ENCODE measurements at places on chromosomes 1 and 21.

GRCh38 chr1:178543290-178543607 is 30.3 kb downstream of the TEX35 start:
- H3K27ac ChIP-seq: no peak overlapping the region
- H3K27me3 ChIP-seq: peaks cover 6% of the 10 kb centered on the region
- H3K4me1 ChIP-seq: no peaks in the 10 kb centered on the region
- no peak for DNase-seq
- H3K36me3 ChIP-seq: no peaks in the 10 kb centered on the region

GRCh38 chr1:208044589-208045462 is 133.9 kb upstream of the CD34 start:
- no peak for DNase-seq
- H3K27me3 ChIP-seq: peaks cover 21% of the 10 kb centered on the region
- H3K4me1 ChIP-seq: peaks cover 5% of the 10 kb centered on the region
- no peak overlapping the region for H3K27ac ChIP-seq

- H3K27ac ChIP-seq: no peak overlapping the region
- peaks cover 22% of the 10 kb centered on the region for H3K27me3 ChIP-seq
- DNase-seq: no peak
- no peaks in the 10 kb centered on the region for H3K4me1 ChIP-seq
- H3K4me3 ChIP-seq: no peak overlapping the region
- no peaks in the 10 kb centered on the region for H3K36me3 ChIP-seq
These were observed 148.9 kb upstream of the CTTNBP2NL start for GRCh38 chr1:112247036-112247597.

- peaks cover 5% of the 10 kb centered on the region for H3K27me3 ChIP-seq
- H3K36me3 ChIP-seq: no peaks in the 10 kb centered on the region
- no peaks in the 10 kb centered on the region for H3K4me1 ChIP-seq
- H3K27ac ChIP-seq: no peak overlapping the region
These were observed 20.6 kb upstream of the USP24 start for GRCh38 chr1:55235722-55236121.

GRCh38 chr1:16117369-16117768 is 38.5 kb downstream of the EPHA2 start:
- peaks cover 17% of the 10 kb centered on the region for H3K4me1 ChIP-seq
- H3K27me3 ChIP-seq: peaks cover 29% of the 10 kb centered on the region
- H3K27ac ChIP-seq: no peak overlapping the region
- DNase-seq: no peak
- H3K36me3 ChIP-seq: no peaks in the 10 kb centered on the region

DNA sequence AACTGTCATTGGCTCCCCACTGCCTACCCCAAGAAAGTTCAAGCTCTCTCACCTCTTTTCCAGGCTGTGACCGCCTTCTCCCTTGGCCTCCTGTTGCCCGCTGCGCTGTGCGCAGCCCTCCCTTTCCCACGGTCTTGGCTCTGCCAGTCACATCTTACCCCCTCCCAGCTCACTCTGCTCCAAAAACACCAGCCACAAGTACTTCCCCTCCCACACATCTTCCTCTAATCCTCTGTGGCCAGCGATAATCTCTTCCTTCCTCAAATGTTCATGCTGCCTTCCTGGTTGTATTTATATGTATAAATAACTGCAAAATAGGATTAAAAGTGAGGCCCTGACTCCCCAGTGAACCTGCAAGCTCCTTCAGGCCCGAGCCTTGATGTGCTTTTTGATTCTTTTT is 81.8 kb downstream of the AJAP1 start:
- no peak for DNase-seq
- no peaks in the 10 kb centered on the region for H3K36me3 ChIP-seq
- H3K4me3 ChIP-seq: no peak overlapping the region
- H3K27me3 ChIP-seq: peaks cover 43% of the 10 kb centered on the region
- no peak overlapping the region for H3K27ac ChIP-seq
- no peaks in the 10 kb centered on the region for H3K4me1 ChIP-seq

DNA sequence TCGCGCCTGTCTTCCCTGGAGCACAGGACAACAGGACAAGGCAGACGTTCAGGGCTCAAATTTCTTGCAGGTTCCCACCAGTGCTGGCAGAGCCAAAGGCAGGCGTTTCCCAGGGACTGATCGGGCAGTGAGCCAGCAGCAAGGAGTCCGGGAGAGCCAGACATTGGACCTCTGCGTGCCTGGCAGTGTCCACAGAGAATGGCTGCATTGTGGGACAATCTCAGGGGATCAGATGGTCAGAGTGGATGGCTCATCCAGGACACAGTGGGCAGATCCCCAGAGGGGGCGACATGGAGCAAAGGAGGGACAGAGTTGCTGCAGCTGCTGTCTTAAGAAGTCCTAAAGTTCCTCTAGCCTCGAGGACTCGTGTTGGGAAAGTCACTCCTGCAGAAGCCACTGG is 4.6 kb downstream of the TMEM63A start:
- peaks cover 9% of the 10 kb centered on the region for H3K36me3 ChIP-seq
- H3K4me1 ChIP-seq: peaks cover 87% of the 10 kb centered on the region

- H3K27me3 ChIP-seq: peaks cover 40% of the 10 kb centered on the region
- H3K27ac ChIP-seq: peak overlapping the region; percentile 37
- H3K36me3 ChIP-seq: no peaks in the 10 kb centered on the region
- DNase-seq: no peak
- peak overlapping the region; percentile 29 for H3K4me3 ChIP-seq
These were observed 33.6 kb downstream of the COL18A1 start for GRCh38 chr21:45438391-45439145.

GRCh38 chr21:33021150-33021549 is 4.6 kb upstream of the OLIG2 start:
- no peaks in the 10 kb centered on the region for H3K36me3 ChIP-seq
- no peak overlapping the region for H3K27ac ChIP-seq
- peaks cover 56% of the 10 kb centered on the region for H3K4me1 ChIP-seq
- peaks cover 25% of the 10 kb centered on the region for H3K27me3 ChIP-seq
- H3K4me3 ChIP-seq: no peak overlapping the region

DNA sequence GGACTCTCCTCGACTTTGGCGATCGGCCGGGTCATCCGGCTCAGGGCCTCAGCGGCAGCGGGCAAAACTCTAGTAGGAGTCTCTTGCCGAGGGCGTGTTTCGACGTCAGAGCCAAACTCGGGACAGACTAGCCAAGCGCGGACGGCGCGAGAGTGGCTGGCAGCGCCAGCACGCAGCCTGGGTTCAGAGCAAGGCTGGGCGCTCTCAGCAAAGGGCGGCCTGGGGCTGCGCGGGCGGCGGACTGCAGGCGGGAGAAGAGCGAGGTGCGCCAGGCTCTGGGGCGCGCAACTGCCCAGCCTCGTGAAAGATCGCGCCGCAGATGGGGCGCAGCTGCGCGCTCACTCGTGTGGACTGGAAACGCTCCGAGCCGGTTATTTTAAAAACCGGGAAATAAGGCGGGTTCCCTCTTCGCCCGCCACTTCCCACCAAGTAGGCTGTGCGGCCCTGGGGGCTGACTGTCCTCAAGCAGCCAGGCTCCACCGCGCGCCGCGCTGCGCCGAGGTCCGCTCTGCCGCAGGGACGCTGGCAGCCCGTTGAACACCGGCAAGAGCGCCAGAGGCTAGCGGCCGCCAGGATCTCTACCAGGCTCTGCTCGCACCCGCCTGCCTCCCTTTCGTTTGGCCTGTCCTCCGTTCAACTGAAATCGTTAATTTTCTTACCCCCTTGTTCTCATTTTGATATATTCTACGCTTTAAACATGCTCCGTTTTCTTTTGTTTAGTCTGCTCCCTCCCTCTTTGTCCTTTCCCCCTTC is 2.4 kb downstream of the ALX3 start:
- no peak overlapping the region for H3K27ac ChIP-seq
- peaks cover 30% of the 10 kb centered on the region for H3K4me1 ChIP-seq
- H3K4me3 ChIP-seq: no peak overlapping the region
- DNase-seq: no peak
- peaks cover 11% of the 10 kb centered on the region for H3K27me3 ChIP-seq

Measured in T-cell (primary cell).